Stomach (tissue), 19 donors: ENCODE measurements at places on chromosomes 5 and 9. TPM values are rescaled to one million over a fixed set of nuclear protein-coding genes. Genes with fewer than 3 reads are reported as not detected.

DNA sequence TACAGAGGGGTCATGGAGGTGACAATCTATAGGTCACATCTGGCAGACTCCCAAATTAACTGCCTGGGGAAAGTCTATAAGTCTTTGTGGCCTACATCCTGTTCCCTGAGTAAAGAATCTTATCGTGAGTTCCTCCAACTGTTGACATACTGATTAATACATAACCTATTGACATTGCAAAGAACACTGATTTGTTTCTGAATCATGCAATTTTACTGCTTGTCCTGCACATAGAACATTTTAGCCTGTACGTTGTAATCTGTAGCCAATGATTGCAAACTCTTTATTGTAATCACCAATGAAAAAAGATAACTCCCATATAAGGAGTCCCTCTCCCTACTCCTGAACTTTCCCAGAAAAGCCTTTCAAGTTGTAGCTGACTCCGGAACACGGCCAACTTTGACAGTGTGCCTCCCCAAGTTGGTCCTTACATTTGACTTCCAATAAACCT is 18.8 kb upstream of the OR2K2 start:
- peak; percentile 80 for DNase-seq

GRCh38 chr5:172350212-172351181 is 66.9 kb upstream of the UBTD2 start:
- DNase-seq = no peak

- DNase-seq = no peak
Measured at GRCh38 chr5:56093970-56094369, 99.2 kb upstream of the IL6ST start.

DNA sequence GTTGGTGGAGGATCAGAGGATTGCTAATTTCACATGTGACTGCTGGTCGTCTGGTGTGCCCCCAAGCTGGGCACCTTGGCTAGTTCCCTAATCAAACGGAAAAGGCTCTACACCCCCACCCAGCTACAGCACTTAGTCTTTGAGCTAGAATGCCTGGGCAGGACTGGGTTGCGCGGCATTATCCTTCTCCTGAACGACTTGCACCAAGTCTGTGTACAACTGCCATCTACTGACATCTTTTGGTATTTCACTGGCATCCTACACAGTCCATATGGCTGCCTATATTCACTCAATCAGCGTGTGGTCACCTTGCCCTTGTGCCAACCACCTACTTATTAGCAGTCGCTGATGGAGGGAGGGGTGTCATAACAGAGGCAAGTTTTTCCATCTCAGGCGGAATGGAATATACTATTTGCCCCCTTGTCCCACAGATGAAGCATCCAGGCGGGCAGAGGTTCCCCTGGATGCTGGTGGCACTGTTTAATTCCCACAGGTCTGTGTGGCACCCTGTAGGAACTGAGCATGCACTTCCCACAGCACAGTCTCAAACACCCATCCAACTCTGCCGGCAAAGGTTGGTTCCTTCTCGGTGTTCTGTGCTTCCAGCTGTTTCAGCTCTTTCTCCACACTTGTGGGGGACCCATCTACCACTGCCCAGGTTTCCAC is 150.1 kb downstream of the OSTF1 start:
- DNase-seq = peak; percentile 60

DNA sequence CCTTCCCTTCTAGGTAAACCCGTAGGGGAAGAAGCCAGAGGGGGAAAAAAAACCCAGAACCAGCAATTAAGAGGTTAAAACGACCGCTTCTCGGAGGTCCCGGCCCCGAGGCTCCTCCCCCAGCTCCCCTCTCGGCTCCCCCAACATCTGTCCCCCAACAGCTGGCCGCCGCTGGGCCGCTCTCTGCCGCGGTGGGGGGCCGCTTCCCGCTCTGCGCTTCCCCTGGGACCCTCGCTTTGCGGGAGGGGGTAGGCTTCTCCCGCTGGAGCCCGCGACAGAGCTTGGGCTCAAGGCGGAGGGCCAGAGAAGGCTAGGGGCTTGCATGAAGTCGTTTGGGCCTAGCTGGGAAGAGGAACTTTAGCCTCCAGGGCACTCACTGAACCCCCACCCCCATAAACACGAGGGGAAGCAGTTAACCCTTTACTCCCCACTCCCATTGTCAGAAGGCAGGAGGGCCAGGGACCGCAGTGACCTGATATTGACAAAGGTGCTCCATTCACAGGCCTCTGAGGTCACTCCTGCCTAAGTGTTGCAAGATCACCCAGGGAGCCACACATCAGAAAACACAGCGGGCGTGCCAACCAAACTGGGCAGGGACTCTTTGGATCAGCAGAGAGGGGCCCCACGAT is 7.5 kb downstream of the LHX6 start:
- peak; percentile 61 for DNase-seq

Gene OCLN
- 81.9 TPM for total RNA-seq

Gene NUP188
- total RNA-seq = 79.9 TPM

- no peak for DNase-seq
Measured at GRCh38 chr5:42593591-42593990, 163.0 kb upstream of the CCDC152 start.

- DNase-seq = no peak
Measured at GRCh38 chr5:31449174-31449573, 82.7 kb downstream of the DROSHA start.

DNA sequence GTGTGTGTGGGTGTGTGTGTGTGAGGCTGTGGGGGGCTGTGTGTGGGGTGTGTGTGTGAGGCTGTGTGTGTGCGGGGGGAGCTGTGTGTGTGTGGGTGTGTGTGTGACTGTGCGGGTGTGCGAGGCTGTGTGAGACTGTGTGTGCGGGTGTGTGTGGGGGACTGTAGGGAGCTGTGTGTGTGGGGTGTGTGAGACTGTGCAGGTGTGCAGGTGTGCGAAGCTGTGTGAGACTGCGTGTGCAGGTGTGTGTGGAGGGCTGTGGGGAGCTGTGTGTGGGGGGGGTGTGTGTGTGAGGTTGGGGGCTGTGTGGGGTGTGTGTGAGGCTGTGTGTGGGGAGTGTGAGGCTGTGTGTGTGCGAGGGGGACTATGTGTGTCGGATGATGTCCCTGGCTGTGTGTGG is 23.2 kb downstream of the AHRR start:
- no peak for DNase-seq

DNA sequence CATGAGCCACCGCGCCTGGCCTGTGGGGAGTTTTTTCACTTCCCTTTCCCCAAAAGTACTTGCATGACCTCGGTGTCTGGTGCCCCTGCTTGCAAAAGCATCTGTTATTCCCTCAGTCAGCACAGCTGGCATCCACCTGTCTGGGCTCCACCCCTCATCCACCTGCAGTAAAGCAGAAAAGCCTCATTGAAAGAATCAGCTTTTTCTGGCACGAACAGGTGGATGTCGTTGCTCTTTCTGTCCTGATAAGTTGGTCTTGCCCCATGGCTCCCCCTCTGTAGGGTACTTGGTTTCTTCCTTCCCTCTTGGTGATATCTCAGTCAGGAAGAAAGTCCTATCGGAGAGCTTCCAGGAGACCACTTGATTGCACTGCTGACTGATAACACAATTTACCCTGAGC is 37.4 kb downstream of the WWC1 start:
- peak; percentile 53 for DNase-seq

GRCh38 chr9:127303830-127304229 is 39.3 kb downstream of the GARNL3 start:
- no peak for DNase-seq

Gene HTR4
- not detected for total RNA-seq
